NCI-H1417 treated with DMSO at 0.1 percent for 48 hours (cell line): ENCODE measurements at places on chromosomes 1 and 21.

GRCh38 chr1:168467452-168467851, 76.3 kb downstream of the XCL2 start:
- DNase-seq: no peak

- no peak for DNase-seq
These were observed 529.8 kb downstream of the KIF26B start for GRCh38 chr1:245684571-245684970.

GRCh38 chr1:96825231-96825630, 103.6 kb downstream of the PTBP2 start:
- no peak for DNase-seq

DNA sequence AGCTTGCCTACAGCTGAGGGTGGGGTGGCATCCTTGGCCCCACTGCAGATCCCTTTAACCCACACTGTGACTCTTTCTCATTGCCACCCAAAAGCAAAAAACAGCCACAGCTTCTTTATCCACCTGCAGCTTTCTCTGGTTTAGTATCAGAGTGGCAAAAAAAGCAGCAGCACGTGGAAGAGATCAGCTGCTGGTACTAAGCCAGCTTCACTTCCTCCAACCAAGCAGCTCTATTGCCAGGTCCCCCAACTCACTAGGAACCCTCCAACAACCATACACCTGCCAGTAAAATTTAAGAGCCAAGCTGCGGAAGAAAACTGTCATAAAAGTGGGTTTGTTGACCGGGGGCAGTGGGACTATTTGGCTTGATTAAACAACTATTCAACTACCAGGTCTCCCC, 66.4 kb downstream of the KDM1A start:
- no peak for DNase-seq

- DNase-seq: no peak
These were observed 72.2 kb downstream of the AGPAT3 start for GRCh38 chr21:43937051-43937832.

DNA sequence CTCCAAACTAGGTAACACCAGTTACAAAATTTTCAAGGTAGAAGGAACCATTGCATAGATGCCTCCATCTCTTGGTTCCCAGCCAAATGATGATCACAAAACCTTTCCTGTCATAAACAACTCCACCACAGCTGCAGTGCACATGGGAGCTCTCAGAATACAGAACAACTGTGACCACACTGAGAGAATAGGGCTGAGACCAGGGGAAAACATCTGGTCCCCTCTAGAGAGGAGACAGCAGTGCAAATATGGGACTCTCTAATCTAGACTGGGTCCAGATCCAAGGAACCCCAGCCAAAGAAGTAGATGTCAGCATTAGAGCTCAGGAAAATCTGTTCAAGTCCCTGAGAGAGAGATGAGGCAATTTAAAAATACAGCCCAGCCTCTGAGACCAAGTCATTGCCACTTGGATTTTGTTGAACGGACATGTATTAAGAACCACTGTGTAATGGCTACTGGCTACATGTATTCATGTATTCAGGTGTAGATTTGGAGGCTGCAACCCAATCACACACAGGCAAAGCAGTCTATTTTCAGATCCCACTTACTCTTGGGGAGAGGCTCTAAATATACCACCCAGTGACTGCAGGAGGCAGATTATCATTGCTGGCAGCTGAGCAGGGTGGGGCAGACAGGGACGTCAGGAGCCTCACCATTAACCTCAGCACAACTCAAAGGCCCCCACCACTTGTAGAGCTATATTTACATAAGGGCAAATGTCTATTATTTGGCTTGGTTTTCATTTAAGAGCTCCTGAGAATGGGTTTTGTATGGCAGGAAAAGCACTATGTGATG, 7.6 kb upstream of the RXRG start:
- DNase-seq: no peak

GRCh38 chr1:244340396-244340795, 111.3 kb downstream of the ADSS2 start:
- DNase-seq: no peak

DNA sequence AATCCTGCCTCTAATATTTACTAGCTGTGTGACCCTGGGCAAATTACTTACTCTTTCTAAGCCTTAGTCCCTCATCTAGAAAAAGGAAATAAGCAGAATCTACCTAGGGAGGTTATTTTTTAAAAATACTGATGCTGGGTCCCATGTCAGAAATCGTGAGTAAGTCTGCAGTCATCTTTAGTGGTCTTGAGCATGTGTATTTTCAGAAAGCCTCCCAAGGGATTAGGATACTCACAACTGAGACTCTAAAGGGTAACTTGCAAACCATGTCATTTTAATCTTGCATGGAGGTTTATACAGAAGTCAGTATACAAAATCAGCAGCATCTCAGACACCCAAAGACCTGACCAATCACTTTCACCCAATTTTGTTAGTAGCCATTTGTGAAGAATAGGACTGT, 43.2 kb downstream of the DSTYK start:
- no peak for DNase-seq

DNA sequence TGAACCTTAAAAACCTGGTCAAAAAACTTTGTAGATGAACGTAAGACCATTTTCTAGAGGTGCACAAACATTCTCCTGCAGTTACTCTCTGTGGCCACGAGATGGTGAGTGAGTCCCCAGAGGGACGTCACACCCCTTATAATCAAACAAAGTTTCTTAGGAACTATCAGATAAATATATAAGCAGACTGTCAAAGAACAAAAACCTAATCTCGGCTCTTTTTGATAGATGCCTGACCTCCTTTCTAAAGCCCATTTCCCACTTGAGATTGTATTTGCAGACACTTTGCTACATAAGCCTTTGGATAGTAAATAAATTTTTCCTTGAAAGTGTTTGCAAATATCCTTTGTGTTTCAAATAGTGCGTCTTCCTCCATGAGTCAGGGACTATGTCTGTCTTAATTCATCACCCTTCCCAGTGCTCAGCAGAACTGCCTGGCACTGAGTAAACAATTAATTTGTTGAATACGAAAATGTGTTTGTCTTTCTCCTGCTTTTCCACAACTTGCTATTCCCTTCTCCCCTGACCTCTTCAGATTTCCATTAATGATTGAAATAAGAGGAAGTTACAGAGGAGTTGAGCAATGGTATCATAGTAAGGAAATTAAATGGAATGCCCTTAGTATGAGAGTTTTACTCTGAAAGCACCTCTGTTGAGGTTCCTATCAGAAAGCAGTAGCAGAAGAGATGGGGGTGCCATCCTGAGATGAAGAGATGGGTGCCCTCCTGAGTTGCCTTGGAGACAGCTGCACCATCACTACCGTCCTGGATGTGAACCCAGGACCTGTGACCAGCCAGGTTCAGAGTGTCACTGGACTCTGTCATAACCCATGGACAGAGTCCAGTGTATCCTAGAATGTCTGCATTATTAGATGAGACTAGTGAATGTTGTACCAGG, 57.8 kb upstream of the RAVER2 start:
- DNase-seq: no peak

- no peak for DNase-seq
These were observed 35.1 kb upstream of the CNN3 start for GRCh38 chr1:94961988-94962387.

GRCh38 chr1:237258871-237259270, 216.9 kb downstream of the RYR2 start:
- no peak for DNase-seq

DNA sequence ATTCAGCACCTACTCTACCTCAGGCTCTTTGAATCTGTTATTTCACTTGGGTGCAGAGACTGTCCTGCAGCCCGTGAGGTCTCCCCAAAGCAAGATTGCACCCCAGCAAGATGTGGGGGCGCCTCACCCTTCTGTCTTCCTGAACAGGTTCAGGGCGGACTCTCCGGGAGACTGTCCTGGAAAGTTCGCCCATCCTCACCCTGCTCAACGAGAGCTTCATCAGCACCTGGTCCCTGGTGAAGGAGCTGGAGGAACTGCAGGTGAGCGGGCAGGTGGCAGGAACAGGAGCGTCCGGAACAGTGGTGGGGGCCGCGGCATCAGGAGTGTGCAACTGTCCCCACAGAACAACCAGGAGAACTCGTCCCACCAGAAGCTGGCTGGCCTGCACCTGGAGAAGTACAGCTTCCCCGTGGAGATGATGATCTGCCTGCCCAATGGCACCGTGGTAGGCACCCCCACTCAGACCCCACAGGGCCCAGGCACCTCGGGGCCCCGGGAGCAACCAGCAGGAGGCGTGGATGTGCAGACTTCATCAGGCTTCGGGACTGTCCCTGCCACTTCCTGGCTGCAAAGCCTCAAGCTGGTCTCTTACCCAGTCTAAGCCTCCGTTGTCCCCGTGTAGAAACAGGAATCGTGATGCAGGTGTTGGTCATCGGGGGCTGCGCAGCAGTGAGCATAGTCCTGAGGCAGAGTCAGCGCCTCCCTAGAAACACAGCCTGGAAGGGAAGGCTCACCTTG, 5.9 kb upstream of the MTFR1L start:
- DNase-seq: no peak

GRCh38 chr1:183640193-183640592, 4.6 kb upstream of the ARPC5 start:
- DNase-seq: no peak

DNA sequence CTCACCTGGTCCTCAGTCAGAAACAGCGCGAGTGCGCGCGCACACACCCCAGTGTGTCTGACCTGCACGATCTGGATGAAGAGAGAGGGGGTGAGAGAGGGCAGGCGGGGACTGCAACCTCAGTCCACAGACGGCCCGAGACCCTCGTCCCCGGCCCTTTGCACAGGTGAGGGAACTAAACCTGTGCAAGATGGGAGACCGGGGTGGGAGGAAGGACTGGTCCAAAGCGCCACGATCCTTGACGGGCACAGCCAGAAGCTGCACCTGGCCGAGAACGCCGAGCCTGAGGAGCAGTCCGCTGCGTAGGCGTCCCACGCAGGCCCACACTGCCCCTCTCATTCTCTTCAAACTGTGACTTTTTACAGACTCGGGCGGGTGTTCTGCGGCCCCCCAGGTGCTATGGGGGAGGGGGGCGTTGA, 519 bp upstream of the IQCC start:
- DNase-seq: no peak

- no peak for DNase-seq
These were observed 140.7 kb downstream of the SLC45A1 start for GRCh38 chr1:8458607-8459006.

GRCh38 chr21:33069994-33070743, at the start of gene OLIG1:
Gene OLIG1, plus strand, starts transcription at chr21:33070141. Its CDS starts 106 bp downstream, at chr21:33070247.
- DNase-seq: peak; percentile 5

- no peak for DNase-seq
These were observed 10.0 kb downstream of the LRRC40 start for GRCh38 chr1:70195342-70195741.

DNA sequence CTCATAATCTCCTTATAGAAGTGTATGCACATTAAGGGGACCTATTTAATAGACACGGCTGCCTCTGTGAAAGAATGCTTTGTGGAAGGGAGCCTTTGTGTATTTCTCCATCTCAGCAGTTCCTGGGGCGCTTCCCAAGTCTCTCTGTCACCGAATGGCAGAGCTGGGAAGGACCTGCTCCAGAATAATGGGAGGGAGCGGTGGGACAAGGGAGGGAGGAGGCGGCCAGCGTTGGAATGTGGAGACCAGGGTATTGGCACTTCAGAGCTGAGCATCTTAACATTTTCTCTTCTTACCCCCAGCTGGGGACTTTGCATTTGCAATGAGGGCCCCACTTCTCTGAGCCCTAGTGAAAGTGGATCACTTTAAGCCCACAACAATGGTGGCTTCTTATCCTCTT, 23.9 kb downstream of the CACHD1 start:
- DNase-seq: no peak

DNA sequence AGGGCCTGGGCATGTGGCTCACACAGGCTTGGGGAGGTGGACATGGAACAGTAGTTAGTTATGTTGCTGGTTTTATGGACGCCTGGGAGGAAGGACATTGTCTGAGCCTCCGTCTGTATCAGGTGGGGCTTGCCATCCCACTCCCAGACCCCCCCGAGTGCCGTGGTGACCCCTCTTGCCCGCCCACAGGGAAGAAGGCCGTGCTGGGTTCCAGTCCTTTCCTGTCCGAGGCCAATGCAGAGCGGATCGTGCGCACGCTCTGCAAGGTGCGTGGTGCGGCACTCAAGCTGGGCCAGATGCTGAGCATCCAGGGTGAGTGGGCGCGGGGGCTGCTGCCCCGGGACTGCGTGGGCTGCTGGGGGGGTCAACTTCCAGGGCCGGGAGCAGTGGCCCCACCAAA, 41.7 kb downstream of the COQ8A start:
- DNase-seq: no peak

DNA sequence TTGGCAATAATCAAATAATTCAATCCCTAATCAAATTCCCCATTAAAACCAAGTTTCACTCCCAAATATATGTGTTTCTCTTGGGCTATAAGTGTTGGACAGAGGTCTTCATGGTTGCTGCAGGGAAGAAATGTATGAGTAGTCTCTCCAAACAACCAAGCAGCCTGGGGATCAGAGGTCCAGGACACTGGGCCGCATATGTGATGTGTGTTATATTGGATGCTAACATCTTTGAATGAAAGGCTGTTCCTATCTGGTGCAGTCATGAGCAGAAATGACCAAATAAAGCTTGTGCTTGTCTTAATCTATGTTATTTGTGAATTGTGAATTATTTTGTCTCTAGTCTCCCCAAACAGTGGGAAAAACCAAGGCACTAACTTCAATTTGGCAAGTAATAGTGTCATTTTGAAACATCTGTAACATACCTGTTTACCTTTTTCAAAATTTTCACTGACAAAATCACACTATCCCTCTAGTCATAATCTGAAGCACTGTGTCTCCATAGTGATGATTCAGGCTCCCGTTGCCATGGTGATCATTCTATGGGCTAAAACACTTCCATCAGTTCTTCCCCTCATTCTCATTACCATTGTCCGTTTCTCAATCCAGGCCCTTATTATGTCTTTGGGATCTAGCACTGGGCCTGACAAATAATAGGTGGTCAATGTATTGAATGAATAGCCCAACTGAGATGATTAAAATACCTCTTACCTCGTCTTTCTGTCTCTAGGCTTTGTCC, 12.5 kb upstream of the TADA1 start:
- no peak for DNase-seq

DNA sequence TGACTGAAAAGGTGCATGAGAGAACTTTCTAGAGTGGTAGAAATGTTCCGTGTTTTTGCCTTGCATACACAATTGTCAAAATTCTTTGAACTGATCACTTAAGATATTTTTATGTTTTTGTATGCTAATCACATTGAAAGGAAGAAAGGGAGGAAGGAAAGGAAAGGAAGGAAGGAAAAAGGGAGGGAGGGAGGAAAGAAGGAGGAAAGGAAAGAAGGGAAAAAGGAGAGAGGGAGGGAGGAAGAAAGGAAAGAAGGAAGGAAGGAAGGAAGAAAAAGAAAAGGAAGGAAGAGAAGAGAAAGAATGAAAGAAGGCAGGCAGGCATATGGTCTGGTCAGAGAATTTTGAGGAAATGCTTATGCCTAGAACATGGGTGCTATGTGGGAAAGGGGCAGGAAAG, 68.4 kb upstream of the PGBD5 start:
- no peak for DNase-seq
